ENCODE measurements at places on chromosomes 7 and 10.

GRCh38 chr7:50147951-50148808 lies 55.1 kb upstream of the ZPBP start:
- no peak for DNase-seq

- no peak for DNase-seq
These were observed 16.1 kb upstream of the ZC3HAV1 start for GRCh38 chr7:139125657-139126056.

DNA sequence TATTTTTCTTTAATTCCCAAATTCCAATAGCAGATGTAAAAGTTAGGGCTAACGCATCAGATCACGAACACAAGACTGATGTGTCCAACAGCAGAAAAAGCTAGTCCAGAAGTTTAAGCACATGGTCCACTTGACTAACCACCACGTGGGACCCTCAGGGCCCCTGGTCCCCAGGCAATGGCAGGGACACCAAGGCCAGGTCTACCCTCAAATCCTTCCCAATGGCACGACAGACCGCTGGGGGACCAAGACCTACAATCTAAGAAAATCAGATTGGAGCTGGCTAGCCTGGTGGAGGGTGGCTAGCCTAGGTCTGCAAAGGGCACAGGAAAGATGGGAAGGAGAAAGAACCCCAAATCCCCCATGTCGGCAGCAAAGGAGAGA lies 1.5 kb downstream of the GIGYF1 start:
- no peak for DNase-seq

- DNase-seq = no peak
These were observed 18.7 kb upstream of the ZNF800 start for GRCh38 chr7:127411176-127411575.

DNA sequence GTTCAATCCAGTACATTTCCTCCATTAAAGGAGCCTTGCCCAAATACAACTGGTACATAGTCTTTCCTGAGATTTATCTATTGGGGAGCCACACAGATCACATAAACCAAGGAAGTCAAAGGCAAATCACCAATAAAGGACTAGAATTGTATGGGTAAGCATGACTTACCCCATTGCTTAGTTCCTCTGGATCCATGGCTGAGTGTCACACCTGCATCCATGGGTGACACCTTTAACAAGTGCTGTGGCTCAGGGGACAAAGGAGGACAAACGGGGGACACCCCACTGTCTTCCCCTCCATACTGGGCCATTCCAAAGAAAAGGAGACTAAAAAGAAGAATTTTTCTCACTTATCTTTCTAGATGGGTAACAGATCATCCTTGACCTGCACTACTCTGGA lies 30.4 kb downstream of the ZNF92 start:
- DNase-seq = no peak

DNA sequence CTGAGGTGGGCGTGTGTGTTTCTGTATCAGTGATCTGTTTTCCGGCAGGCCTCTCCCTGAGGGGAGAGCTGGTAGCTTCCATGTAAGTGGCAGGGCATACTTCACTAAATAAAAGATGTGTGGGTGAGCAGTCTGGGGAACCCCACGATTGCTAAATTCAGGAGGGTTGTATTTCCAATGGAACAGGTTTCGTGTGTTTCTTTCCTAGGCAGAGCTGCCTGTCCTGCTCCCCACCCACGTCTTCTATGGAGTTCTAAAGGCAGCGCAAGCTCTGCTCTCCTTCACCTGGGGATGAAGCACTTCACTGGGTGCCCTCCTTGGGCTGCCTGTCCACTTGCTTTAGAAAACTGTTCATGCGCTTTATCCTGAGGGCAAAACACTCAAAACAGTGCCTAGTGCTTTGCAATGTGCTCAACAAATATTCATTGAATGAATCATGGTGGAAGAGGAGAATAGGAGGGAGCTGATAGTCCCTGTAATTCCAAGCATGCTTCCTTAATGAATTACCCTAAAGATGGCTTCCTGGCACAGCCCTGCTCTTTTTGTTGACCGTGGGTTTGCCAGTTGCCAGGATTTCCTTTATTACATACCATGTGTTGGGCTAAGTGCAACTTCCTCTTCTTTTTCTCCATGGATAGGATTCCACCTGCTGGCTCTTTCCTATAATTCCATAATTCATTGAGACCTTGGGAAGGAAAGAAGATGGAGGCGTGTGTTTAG lies 50.6 kb upstream of the SRPK2 start:
- no peak for DNase-seq

GRCh38 chr10:77556990-77557601 lies 80.5 kb downstream of the KCNMA1 start:
- DNase-seq = no peak

DNA sequence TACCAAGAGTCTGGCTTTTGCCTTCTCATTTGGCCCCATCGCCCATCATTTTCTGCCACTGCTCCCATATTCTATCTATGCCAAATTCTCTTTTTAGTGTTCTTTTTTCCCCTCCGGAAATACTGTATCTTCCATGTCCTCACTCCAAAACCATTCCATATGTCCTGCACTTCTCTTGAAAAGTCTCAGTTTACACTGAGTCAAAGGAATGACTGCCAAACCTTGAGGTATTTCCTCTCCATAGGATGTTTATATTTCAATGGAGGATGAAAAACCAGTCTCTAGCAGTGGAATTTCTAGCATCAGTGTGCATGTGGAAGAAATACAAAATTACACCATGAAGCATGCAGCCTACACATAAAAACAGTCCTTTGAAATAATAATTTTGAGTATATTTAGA lies 121.4 kb upstream of the PHYHIPL start:
- no peak for DNase-seq

DNA sequence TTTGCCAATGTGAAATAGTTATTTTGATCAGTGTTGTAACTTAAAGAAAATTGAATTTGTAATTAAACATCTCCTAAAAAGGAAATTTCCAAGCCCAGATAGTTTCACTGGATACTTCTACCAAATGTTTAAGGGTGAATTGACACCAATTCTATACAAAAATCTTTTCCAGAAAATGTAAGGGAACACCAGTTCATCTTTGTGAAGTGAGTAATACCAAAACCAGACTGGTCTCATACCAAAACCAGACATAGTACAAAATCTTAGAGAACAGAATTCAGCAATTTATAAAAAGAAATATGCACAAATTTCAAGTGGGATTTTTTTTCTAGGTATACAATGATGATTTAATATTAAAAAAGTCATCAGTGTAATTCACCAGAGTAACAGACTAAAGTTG lies 86.0 kb upstream of the ZNF32 start:
- no peak for DNase-seq

DNA sequence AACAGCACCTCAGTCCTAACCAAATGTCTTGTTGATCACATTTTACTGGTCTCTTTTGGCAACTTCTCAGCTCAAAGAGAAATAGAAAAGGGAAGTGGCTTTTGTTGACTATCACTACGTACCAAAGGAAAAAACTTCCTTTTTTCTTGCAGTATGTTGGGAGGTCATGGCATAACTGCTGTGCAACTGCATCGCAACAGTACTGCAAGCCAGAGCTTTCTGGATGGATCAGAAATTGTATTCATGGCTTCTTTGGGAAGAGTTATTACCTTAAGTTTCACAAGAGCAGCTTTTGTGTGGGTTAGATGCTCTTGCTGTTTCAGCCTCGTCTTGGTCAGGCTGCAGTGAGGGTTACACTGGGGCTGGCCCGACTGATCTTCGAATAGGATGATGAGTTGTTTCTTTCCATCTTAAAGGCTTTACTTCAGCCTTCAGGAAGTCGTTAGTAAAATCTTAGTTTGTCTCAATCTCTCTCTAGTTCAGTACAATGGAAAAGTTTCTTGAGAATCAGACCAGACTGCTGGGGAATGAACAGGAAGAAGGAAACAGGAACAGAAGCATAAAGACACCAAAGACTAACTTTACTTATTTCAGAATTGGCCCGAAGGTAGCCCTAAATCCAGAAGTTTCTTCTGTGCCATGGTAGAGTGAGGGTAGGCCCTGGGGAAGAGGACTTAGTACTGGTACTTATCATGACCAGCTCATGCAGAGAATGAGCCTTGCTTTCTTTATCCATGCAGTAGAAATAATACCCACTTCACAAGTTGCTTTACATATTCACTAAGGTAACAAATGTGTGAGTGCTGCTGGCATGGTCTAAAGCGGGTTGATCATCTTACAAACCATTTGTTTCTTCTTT lies 153.6 kb downstream of the CELF2 start:
- no peak for DNase-seq

DNA sequence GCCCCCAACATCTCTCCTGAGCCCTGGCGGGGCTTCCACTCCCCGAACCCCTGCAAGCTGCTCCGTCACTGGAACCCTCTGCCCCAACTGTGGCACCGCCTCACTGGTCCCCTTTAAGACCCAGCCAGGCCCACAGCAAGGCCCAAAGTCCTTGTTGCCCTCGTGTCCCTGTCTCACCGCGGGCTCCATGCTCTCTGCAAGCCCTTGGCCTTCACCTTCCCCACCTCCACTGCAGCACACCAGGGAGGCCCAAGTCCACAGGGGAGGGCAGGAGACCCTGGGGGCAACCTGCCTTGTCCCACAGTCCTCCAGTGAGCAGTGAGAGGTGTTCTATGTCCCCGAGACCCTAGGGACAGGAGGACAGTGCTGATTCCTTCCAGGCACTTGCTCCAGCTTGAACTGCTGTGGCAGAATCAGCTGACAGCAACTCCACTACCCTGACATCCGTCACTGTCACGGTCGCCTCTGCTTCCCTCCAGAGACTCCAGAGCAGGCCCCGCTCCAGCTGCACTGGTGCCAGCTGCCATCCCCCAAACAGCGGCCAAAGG lies 105.3 kb downstream of the CYTH3 start:
- no peak for DNase-seq

DNA sequence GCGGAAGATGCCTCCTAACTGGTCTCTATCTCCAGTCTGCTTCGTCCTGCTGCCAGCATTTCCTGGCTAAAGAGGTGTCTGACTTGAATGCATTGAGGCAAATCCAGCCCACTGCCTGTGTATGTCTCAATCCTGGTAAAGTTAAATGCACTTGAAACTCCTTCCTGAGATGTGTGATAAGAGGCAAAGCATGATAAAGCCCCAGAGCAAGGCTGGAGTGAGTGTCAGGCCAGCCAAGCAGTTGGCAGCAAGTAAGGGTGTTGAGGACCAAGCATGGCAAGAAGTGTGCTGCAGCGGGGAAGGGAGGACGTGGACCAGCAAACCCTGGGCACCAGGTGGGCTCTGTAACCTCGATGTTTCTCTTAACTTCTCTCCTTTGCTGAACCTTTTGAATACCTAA lies 29.1 kb downstream of the LRRC18 start:
- DNase-seq = no peak

GRCh38 chr7:94561841-94562514 lies 52.4 kb downstream of the CASD1 start:
- DNase-seq = no peak

DNA sequence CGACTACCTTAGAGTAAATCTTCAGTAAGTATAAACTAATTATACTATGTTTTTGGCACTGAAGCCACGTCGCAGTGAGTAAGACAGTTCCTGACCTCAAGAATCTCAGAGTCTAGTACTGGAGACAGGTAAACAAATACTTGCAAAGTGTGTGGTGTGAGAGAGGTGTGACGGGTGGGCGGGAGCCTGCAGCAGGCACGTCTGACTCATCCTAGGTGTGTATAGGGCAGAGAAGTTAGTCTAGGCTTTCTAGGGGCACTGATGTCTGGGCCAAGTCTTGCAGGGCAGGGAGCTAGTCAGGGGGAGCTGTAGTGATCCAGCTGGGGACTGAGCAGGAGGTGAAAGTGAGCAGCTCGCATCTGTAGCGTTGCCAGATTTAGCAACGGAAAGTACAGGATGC lies 35.9 kb upstream of the SFTPD start:
- no peak for DNase-seq

All from amygdala (tissue), 56 donors.